Cortex of kidney (tissue), 1 donor: ENCODE measurements at places on chromosomes 3 and 15.

DNA sequence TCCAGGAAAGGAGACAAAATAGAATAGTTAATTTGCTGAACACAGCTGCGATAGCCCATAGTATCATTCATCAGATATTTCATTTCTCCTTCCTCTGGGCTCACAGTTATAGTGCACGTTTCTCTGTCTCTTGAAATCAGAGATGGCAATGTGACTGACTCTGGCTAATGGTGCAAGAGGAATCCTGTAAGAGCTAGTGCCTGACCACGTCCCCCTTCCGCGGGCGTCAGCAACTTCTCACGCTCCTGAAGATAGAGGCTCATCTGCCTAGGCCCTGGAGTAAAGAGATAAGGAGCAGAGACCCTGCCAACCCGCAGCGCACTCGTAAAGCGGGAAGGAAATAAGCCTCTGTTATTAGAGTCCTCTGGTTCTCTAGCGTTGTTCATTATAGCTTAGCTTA is 391.8 kb downstream of the VPS13C start:
- DNase-seq = no peak

GRCh38 chr3:129888771-129889170 is 4.7 kb downstream of the TMCC1 start:
- no peak for DNase-seq

- no peak for DNase-seq
These were observed 564 bp upstream of the PIGZ start for GRCh38 chr3:196969134-196969659.

DNA sequence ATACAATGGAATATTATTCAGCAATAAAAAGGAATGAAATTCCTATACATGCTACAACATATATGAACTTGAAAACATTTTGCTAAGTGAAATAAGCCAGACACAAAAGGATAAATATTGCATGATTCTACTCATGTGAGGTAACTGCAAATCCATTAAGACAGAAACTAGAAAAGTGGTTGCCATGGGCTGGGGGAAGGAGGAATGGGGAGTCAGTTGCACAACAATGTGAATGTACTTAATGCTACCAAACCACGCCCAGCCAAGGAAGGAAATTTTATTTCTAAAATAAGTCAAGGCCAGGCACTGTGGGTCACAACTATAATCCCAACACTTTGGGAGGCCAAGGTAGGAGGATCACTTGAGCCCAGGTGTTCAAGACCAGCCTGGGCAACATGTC is 9.8 kb upstream of the GMPPB start:
- no peak for DNase-seq

DNA sequence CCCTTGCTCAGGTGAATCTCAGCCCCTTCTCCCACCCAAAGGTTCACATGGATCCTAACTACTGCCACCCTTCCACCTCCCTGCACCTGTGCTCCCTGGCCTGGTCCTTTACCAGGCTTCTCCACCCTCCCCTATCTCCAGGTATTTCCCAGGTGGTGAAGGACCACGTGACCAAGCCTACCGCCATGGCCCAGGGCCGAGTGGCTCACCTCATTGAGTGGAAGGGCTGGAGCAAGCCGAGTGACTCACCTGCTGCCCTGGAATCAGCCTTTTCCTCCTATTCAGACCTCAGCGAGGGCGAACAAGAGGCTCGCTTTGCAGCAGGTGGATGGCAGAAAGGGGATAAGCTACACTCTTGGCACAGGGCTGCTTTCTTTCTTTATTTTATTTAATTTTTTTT is 4.5 kb downstream of the FAM131A start:
- DNase-seq = no peak

- no peak for DNase-seq
These were observed 31.3 kb downstream of the EDEM1 start for GRCh38 chr3:5218815-5219214.

DNA sequence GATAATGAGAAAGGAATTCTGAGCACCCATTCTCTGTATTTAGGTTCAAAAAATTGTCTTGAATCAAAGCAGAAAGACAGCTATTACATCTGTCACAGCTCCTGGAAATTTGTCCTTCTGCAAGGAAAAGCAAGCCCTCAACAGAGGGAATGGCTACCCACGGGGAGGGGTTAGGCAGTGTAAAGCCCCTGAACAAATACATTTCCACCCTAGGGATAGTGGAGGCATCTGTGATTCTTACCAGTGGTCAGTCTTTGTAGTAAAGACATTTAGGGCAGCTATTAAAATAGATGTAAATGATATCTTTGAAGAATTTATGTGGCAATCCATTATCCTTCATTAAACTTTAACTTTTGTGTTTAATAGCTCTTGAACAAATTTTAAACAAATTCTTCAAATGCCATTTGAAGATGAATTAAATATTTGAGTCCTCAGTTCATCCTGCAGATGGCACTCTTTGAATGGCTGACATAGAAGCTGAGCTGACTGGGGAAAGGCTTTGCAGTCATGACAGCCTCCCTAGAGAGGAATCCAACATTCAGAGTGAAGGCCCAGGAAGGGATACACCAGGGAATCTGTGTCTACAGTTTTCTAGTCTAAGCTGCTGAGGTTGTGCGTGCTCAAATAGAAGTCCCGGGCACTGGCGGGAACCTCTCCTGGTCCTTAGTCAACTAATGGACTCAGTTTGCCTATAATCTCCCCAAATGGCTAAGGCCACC is 359.7 kb upstream of the ROPN1 start:
- no peak for DNase-seq
